ENCODE measurements at places on chromosomes 12 and 14.

GRCh38 chr14:52078095-52078531 lies 9.3 kb upstream of the NID2 start:
- no peak overlapping the region for H3K4me3 ChIP-seq
- H3K4me1 ChIP-seq, result no peaks in the 10 kb centered on the region
- DNase-seq, result no peak
- H3K27ac ChIP-seq, result no peak overlapping the region
- H3K27me3 ChIP-seq, result no peaks in the 10 kb centered on the region

GRCh38 chr14:51473808-51474565 lies 177.7 kb upstream of the FRMD6 start:
- no peaks in the 10 kb centered on the region for H3K36me3 ChIP-seq
- no peak overlapping the region for H3K4me3 ChIP-seq
- no peaks in the 10 kb centered on the region for H3K4me1 ChIP-seq
- no peak for DNase-seq

DNA sequence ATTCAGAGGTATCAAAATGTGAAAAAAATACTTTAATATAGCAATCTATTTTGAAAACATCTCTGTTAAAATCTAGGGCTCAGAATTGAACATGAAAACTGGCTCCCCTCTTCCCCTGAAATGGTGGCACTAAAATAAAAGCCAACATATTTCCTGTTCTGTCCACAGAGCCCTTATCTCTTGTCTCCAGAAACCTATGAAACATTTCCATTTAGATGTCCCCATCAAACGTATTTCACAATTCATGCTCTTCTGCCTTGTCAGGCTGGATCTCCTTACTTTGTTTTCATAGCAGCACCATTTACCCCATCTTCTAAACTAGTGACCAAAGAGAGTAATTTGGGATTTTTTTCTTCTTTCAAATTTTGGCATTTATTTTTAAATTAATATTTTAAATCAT lies 42.4 kb downstream of the PDE3A start:
- no peak overlapping the region for H3K27ac ChIP-seq
- no peaks in the 10 kb centered on the region for H3K36me3 ChIP-seq
- H3K4me1 ChIP-seq, result no peaks in the 10 kb centered on the region
- no peak overlapping the region for H3K4me3 ChIP-seq
- no peaks in the 10 kb centered on the region for H3K27me3 ChIP-seq
- no peak for DNase-seq

GRCh38 chr14:98501335-98501734 lies 770.7 kb downstream of the BCL11B start:
- no peaks in the 10 kb centered on the region for H3K36me3 ChIP-seq
- H3K4me3 ChIP-seq, result no peak overlapping the region
- no peak overlapping the region for H3K27ac ChIP-seq
- H3K4me1 ChIP-seq, result no peaks in the 10 kb centered on the region
- H3K27me3 ChIP-seq, result no peaks in the 10 kb centered on the region
- DNase-seq, result no peak

DNA sequence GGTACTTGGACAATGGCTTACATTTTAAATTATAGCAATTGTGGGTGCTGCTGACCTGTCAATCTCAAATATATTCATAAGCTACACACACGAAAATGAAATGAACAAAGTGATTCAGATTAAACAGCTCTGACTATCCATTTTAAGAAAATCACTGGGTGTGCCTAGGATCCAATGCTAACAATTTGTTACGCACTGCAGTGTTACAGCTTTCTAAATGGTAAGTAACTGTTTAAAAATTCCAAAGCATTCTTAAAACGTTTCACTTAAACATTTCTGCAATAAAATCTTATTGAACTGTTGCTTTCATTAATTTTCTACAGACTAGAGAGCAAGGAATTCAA lies 18.9 kb downstream of the LMO3 start:
- no peak for DNase-seq
- H3K36me3 ChIP-seq, result no peaks in the 10 kb centered on the region
- no peaks in the 10 kb centered on the region for H3K27me3 ChIP-seq
- no peaks in the 10 kb centered on the region for H3K4me1 ChIP-seq
